ENCODE measurements at places on chromosomes 4 and X. TPM values are rescaled to one million over a fixed set of nuclear protein-coding genes. Genes with fewer than 3 reads are reported as not detected.

Gene SMIM43
- 0.76 TPM for total RNA-seq

Gene RLIM
- 62.6 TPM for total RNA-seq

Gene WDR17
- 0.76 TPM for total RNA-seq

Gene SSX2
- not detected for total RNA-seq

Gene UNC5C
- 3.5 TPM for total RNA-seq

Gene RBM46
- under 0.01 TPM for total RNA-seq

Gene USO1
- total RNA-seq = 132 TPM

Gene DYNLT3
- 98.2 TPM for total RNA-seq

Gene ASB12
- not detected for total RNA-seq

Gene LIMCH1
- 33.4 TPM for total RNA-seq

Gene TMEM35A
- 5.5 TPM for total RNA-seq
